ENCODE measurements at places on chromosomes 2 and 18. TPM values are rescaled to one million over a fixed set of nuclear protein-coding genes. Genes with fewer than 3 reads are reported as not detected.

The RBM43 gene
- 8.8 TPM for total RNA-seq

The GIGYF2 gene
- 55.8 TPM for total RNA-seq

The ACTR1B gene
- 42.8 TPM for total RNA-seq

The SCN2A gene
- total RNA-seq: 0.43 TPM

The C1GALT1C1L gene
- total RNA-seq: 0.57 TPM

The PLGLB2 gene
- 1.1 TPM for total RNA-seq

The ZNF385B gene
- not detected for total RNA-seq

The SPR gene
- 23.5 TPM for total RNA-seq

The ABCA12 gene
- under 0.01 TPM for total RNA-seq

The ANKRD30B gene
- total RNA-seq: under 0.01 TPM

The POTEJ gene
- total RNA-seq: not detected

The INHA gene
- 0.46 TPM for total RNA-seq

The COL4A3 gene
- 0.18 TPM for total RNA-seq

Data from smooth muscle cell of bladder (primary cell).